ENCODE measurements at places on chromosomes 12 and 14.

- peak; percentile 22 for DNase-seq
These were observed 688 bp downstream of the ZNF26 start for GRCh38 chr12:132986885-132987225.

DNA sequence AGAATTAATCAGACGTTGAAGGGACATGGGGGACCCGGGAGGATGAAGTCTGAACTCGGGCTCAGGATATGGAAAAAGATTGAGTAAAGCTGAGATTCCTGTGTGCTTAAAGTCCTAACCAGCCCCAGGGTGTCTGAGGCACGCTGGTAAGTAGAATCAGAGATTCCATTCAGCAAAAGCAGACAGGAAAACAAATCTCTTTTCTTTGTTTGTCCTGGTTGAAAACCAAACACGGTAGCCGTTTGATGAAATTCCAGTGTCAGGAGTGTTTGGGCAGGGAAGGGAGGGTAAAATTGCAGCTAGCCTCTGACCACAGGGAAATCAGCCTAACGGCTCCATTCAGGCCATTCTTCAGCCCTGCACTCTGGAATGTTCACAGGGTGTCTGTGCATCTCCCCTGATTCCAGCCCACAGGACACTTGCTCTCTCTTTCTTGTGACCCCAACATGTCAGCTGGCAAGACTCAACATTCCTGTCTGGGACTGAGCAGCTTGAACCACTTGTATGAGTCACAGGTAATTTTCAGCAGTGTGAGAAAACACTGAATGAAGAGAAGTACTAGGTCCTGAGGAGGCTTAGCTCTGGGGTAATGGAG, 31.0 kb downstream of the NINJ2 start:
- peak; percentile 99 for DNase-seq

GRCh38 chr14:92122351-92122677, 545 bp downstream of the CPSF2 start:
- DNase-seq: peak; percentile 31

DNA sequence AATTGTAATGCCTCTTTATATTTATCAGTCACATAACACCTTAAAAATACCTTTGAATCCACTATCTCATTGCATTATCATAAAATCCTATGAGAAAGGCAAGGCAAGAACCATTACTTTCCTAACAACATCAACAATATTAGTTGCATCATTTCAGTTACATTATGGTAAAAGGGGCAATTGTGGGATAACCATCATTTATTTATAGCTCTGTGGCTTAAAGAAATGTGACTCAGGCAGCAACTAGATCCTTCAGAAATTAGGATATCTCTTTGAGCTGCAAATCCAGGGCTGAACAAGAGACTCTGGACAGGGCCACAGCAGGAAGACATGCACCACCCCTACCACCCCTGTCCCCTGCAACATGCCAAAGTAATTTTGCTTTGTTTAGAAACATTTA, 36.4 kb downstream of the EPS8 start:
- DNase-seq: peak; percentile 52

- DNase-seq: peak; percentile 32
These were observed 43.9 kb upstream of the FBRSL1 start for GRCh38 chr12:132445884-132446632.

Data from astrocyte (in vitro differentiated cells and primary cell).